ENCODE measurements at places on chromosomes 1 and 21.
A peak's percentile ranks its signal among the peaks of the same experiment; 100 is the strongest.

GRCh38 chr1:30601316-30602085, 121.9 kb downstream of the MATN1 start:
- DNase-seq = no peak

DNA sequence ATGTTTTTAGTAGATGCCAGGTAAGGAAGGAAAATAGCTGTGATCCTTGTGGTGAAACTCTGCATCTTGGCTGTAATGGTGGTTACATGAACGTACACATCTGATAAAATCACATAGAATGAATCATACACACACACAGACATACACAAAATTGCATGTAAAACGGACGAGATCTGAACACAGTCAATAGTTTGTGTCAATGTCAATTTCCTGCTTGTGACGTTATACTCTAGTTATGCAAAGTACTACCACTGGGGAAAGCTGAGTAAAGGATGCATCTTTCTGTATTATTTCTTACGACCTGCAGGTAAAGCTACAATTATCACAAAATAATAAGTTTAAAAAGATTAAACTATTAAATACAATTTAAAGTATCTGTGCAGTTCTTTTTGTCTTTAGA, 493.7 kb upstream of the ZP4 start:
- no peak for DNase-seq

DNA sequence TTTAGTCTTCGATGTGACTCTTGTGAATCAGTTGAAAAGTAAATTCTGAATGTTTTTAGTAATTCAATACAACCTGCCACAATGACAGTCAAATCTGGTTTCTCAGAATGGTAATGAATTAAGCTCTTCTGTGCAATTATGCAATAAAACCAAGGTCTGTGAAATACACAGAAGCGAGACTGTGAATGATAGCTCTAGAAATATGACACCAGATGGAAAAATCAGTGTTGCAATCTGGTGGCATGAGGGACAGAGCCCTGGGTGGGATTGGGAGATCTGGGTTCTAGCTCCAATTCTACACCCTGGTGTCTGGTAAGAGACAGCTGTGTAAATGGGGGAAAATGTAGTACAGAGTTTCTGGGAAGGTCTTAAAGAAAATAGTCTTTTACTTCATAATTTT, 586.4 kb upstream of the ZRANB2 start:
- no peak for DNase-seq

GRCh38 chr1:91611483-91611917, 110.8 kb downstream of the CDC7 start:
- DNase-seq = peak; percentile 74

DNA sequence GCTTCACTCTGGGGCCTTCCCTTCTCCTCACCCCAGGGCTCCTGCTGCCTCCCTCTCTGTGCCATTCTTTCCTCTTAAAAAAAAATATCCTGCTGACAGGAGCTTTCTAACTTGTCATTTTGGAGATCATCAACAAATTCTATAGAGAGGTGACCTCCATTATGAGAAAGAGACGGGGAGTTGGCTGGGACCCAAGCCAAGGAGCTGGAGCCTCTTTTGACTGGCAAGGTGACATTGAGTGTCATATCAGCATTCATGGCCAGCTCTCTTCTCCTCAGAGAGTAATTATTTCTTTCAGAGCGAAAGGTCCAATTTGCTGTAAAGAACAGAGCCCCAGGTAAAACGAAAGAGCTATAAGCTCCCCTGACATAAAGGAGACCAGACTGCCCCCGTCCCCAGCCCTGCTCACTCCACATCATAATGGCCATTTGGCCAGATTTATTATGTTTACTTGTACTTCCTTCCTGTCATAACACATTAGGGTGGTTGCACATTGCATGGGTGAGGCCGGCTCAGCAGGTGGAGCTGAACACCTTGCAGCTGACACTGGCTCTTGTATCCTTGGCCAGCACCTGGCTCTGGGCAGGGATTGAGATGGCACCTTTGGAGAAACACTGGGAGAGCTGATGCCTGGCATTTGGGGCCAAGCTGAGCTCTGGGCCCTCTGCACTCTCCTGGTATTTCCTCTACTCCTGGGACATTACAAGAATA, 404.0 kb upstream of the VAMP3 start:
- no peak for DNase-seq

GRCh38 chr21:15772654-15773053, 42.9 kb downstream of the USP25 start:
- no peak for DNase-seq

GRCh38 chr21:35394634-35395369, 345.7 kb upstream of the RUNX1 start:
- DNase-seq = no peak

GRCh38 chr1:35640380-35641232, 720 bp downstream of the PSMB2 start:
- no peak for DNase-seq

- no peak for DNase-seq
Observed at GRCh38 chr21:41648591-41649031, 118.2 kb downstream of the RIPK4 start.

- no peak for DNase-seq
Observed at GRCh38 chr21:25837533-25838265, 102.9 kb downstream of the GABPA start.

GRCh38 chr1:1298861-1299685, 8.7 kb downstream of the ACAP3 start:
- DNase-seq = no peak

GRCh38 chr1:112988367-112988766, 32.4 kb upstream of the SLC16A1 start:
- no peak for DNase-seq

DNA sequence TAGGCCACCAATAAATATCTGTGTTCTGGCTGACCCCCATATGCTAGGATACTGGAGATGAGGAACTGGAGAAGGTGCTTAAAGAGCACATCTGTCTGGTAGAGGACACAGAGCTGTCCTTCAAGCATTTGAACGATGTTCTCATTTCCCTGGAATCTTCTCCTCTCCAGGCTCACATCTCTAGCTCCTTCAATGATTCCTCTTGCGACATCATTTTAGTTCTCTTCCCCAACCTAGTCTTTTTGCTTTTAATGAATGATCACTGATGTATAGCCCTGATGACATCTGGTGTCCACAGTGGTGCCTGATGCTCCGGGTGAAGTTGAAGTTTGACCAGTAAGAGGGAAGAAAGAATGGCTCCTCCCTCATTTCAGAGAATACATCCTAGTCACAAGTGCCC, 80.8 kb upstream of the UBE2U start:
- DNase-seq = no peak

DNA sequence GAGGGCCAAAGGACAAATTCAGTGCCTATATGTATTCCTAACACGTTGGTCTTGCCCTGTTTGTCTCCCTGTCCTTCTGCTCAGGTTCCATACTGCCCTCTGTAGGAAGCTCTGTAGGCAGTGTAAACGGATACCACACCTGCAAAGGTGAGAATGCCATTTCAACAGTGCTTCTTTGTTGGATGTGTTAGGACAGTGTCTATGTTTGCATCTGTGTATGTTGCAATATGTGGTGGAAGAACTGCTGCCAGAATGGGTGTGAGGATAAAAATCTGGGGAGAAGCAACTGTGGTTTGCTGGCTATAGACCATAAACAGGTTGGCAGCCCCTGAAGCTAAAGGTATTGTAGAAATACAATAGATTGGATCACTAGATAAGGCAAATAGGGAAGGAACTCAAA, 113.1 kb upstream of the BMP8A start:
- no peak for DNase-seq

GRCh38 chr1:57530206-57530910, 106.5 kb upstream of the DAB1 start:
- no peak for DNase-seq

DNA sequence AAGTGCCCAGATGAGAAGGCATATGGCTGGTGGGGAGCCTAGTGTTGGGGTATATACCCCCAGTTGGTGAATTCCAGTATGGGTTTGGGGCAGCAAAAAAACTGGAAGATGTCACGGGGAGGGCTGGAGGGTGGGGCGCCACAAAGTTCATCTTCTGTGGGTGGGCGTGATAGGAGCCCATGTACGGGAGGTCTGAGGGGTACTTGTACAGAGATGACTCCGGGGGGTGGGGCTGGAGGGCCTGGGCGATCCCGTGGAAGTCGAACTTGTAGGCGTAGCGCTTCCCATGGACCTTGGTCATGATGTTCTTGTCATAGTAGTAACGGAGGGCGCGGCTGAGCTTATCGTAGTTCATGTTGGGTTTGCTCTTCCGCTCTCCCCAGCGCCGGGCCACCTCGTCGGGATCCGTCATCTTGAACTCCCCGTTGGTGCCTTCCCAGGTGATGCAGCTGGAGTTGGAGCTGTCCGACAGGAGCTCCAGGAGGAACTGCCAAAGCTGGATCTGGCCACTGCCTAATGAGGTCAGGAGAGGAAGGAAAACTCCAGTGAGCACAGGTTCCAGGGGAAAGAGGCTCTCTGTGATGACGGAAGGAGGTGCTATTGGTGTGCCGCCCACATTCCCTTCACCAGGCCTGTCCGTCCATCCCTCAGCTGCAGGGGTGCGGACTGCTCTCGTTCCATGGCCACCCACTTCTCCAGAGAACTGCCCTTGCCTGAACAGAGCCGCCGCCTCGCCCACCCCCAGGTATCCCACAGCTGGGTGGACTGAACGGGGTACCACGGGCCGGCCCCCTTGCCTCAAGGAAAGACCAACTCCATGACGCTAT, 114.7 kb downstream of the ERG start:
- DNase-seq = no peak

DNA sequence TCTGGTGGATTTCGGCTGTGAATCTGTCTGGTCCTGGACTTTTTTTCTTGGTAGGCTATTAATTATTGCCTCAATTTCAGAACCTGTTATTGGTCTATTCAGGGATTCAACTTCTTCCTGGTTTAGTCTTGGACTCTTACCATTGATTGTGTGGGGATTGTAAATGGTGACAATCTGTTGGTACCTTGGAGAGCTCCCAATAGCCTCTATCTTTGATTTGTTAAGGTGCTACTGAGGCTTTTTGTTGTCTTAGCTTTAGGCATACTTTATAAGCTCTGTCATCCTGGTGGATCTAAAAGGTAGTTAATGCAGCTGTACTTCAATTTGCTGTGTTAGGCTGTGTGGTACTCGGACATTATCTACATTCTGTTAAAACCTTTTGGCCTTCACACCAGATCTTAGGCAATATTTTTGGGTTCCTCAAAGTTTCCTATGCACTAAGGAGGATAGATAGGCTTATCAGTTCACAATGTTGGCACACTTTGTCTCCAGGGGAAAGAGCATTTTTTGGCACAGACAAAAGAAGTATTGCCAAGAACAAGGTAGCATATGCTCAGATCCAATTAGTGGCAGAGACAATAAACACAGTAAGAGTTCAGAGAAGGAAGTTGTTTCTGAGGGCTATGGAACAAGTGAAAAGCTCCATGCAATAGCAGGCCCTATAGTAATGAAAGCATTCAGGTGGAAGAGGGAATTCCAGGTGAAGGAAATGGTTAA, 230.4 kb downstream of the PDE4B start:
- no peak for DNase-seq

DNA sequence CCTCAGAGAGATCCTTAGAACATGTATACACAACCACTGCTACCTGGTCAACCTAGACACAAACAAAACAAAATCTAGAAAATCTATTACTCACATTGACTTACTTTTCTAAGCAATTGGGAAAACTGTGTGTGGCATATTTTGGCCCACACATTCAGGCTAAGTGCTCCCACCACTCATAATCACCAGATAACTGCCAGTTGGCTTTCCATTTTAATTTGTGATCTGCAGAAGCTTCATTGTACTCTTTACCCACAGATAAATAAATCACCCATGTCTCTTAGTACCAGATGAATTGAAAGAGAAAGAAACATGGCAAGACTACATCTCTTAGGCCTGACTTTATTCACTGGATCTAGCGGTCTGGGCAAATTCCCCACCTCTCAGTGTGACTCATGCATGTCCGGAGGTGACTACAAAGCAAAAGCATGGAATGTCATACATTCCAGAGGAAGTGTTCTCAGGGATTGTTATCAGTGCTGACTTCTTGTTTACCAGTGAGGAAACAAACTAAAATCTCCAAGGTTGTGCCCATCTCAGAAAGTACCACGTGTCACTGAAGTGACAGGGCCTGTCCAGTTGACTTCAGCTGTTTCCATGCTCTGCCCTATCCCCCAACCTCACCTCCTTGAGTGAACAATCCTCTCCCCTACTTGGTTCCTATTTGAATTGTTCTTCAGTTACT, 52.4 kb upstream of the BCL10 start:
- no peak for DNase-seq

DNA sequence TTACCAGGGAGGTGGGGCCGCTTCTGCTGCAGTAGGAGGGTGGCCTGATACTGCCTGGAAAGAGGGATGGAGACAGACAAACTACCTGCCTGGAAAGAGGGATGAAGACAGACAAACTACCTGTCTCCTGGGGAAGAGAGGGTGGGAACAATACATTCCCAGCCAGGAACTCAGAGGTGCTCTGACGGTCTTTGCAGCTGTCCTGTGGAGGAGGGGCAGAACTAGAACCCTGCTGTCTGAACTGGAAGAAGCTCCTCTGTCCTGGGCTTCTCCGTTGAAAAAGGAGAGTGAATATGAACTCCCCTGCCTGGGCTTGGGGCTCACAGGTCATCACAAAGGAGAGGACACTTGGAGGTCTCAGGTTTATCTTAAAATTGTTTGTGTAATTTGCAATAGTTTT, 40.3 kb upstream of the ETV3 start:
- no peak for DNase-seq

DNA sequence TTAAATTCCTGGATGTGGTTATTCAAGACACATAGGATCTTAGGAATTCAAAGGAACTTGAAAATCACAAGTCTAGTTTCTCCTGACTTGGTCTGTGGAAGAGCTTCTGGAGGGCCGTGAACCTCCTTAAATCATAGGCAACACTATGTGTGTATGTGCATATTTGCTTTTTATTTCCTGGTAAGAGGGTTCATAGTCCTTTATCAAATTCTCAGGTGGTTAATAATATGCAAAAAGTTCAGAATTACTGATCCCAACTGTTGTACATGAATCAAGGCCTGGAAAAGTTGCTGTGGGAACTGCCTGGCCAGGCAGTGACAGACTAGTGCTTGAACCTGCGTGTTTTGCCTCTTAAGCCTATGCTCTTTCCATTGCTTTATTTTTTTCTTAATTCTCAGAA, 12.9 kb downstream of the MTR start:
- no peak for DNase-seq

DNA sequence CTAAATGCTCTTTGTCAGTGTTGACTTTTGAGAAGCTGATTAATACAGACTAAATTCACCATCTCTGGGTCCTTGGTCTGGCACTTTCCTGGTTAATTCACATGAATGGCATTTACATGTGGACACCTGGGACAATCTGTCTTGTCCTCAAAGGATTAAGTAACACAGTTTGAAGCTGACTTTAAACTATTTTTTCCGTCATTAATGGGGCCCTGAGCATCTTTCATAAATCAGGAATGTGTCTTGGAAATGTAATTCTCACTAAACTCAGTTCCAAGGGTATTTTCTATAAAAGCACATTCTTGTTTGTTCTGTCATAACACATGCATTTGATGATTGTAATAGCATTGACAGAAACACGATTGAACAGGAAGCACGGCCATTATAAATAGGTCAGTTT, 26.7 kb upstream of the NBL1 start:
- DNase-seq = no peak
